Stimulated activated CD8-positive, alpha-beta memory T cell treated with anti-CD3 and anti-CD28 coated beads, Interleukin-2, amount 100 ng/mL, for 1 hour (primary cell): ENCODE measurements at places on chromosomes 1 and 21.

- no peak for DNase-seq
Observed at GRCh38 chr1:18994381-18994780, 37.9 kb upstream of the IFFO2 start.

- DNase-seq: no peak
Observed at GRCh38 chr1:61436016-61436415, 288.9 kb downstream of the TM2D1 start.

- DNase-seq: no peak
Observed at GRCh38 chr1:177427811-177428210, 257.1 kb downstream of the BRINP2 start.

- DNase-seq: no peak
Observed at GRCh38 chr1:198636391-198636790, 2.4 kb upstream of the PTPRC start.

DNA sequence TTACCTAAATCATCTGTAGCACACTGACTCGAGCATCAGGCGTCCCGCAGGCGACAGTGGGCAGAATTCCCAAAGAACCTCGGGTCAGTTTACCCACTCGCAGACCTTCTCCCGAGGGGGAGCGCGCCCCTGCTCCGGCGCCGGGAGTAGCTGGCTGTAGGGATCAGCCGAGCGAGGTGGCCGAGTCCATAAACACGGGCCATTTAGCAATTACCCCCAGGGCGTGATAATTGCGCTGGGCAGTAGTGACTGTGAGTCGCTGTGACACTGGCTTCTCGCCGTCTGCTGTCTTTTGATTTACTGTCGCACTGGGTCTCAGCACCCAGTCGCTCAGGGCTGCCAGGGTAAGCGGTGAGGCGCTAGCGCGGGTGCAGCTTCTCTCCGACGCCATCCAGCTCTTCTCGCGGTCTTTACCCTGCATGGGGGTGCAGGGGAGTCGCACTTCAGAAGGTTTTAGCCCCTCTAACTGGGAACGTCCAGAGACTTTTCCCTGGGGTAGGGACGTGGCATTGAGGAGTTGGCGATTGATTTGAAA lies 16.2 kb downstream of the HLX start:
- no peak for DNase-seq
